ENCODE measurements at places on chromosomes 6 and 20.

- DNase-seq, result no peak
Measured at GRCh38 chr20:62838128-62838891, 21.5 kb downstream of the COL9A3 start.

- no peak for DNase-seq
Measured at GRCh38 chr6:148074738-148075137, 267.9 kb upstream of the SASH1 start.

DNA sequence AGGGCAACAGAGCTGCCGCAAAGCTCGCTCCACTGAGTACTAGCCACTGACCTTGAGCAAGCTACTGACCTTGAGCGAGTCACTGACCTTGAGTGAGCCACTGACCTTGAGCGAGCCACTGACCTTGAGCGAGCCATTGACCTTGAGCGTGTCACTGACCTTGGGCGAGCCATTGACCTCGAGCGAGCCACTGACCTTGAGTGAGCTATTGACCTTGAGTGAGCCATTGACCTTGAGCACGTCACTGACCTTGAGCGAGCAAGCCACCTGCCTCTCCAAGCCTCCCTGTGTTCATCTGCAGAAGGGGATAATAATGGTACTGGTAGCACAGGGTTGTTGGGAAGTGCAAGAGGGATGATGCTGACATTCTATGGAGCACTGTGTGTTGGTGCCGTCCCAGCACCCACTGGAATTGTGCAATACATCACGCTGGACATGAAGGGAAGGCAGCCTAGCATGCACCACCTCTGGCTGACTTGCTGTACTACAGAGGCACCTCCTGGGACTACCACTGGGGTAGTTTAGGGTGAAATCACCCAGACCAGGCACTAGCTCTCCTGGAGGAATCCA lies 60.2 kb downstream of the CTCFL start:
- DNase-seq, result no peak

- no peak for DNase-seq
Measured at GRCh38 chr6:149261364-149262040, 56.0 kb upstream of the TAB2 start.

- no peak for DNase-seq
Measured at GRCh38 chr6:160831739-160832138, 129.7 kb downstream of the PLG start.

- no peak for DNase-seq
Measured at GRCh38 chr20:39117491-39117890, 155.3 kb downstream of the DHX35 start.

DNA sequence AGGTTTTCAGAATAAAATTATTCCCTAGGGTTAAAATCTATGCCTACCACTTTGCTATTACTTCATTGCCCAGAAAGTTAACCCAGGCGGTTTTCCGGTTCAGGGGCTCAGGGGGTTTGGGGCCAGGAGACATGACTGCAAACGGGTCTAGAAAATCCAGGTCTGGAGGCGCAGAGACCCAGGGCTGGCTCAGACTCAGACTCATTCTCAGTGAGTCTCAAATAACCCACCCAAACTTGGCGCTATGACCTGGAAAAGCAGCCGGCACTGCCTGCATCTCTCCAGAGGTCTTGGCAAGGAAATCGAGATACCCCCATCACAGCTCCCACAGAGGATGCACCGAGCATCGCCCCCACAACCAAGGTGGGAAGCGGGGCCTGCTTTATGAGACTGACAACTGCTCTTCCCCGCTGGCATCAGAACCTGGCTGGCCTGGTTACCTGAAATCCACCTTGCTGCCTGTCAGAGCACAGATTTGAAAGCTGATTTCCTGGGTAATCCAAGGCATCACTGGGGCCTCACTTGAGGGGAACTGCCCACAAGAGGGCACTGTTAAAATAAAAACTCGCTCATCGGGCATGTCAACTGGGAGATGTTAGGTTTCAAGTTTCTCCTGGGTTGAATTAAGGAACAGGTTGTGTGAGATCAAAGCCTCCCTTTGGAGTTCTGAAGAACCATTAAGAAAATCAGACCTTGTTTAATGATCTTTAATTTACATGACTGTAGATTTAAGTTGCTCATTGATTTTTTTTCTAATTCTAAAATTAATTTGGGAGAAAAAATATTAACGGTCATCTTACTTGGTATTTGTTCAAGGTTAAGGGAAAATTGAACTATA lies 55.1 kb downstream of the KIF16B start:
- DNase-seq, result no peak

GRCh38 chr6:137121401-137121997 lies 51.9 kb downstream of the IL22RA2 start:
- DNase-seq, result no peak

DNA sequence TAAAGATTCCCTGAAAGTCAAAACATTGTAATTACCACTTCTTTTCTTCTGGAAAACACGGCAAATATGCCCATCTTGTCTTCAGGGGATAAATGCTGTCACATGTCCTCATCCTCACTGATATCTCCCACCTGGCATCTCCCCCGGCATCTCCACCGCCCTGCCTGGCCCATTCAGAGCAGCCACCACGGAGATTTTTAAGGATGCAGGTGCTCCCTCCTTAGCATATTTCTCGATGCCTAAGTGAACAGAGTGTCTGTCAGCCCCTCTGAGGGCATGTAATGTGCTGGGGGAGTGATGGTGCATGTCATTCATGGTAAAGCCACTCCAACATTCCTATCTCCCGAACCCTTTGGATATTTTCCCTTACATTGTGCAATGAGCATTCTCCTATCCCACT lies 215.5 kb downstream of the PREX1 start:
- no peak for DNase-seq

GRCh38 chr6:36836111-36837021 lies 2.9 kb downstream of the CPNE5 start:
- no peak for DNase-seq

- DNase-seq, result no peak
Measured at GRCh38 chr20:59439243-59439642, 138.8 kb downstream of the EDN3 start.

GRCh38 chr20:60648556-60648955 lies 603.5 kb upstream of the CDH4 start:
- DNase-seq, result no peak

- DNase-seq, result no peak
Measured at GRCh38 chr6:33132081-33132524, 56.3 kb downstream of the HLA-DPB1 start.

DNA sequence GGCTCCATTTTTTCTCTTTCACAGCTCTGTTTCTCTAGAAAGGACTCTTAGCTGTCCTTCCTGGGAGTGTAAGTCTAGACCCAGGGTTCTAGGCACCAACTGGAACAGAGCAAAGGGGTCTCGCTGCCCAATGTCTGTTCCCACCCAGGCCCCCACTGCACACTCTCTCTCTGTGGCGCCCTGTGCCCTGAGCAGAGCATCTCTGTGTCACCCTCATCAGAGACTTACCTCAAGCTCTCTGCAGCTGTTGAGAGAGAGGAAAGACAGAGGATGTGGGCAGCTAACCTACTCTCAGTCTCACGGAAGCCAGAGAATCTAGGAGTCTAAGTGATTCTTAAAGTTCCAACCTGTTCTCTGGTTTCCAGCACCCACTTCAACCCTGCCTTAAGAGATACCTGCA lies 9.5 kb downstream of the NCR2 start:
- DNase-seq, result no peak

DNA sequence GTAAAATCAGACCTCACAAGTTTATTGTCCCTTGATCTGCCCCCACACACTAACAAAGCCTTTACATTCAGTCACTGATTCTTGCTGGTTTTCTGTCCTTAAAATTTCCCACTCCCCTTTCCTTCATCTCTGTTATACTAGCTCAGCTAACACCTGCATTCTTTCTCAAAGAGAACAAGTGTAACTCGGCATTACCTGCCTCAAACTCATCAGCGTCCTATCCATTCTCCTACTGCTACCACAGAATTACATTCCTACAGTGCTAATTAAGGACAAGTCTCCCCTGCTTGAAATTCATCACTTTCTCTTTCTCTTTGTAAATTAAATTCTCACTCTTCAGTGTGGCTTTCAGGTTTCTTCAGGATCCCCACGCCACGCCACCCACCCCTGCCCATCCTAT lies 773.2 kb downstream of the FRK start:
- DNase-seq, result no peak

GRCh38 chr20:31676609-31676989 lies 38.9 kb downstream of the COX4I2 start:
- no peak for DNase-seq

DNA sequence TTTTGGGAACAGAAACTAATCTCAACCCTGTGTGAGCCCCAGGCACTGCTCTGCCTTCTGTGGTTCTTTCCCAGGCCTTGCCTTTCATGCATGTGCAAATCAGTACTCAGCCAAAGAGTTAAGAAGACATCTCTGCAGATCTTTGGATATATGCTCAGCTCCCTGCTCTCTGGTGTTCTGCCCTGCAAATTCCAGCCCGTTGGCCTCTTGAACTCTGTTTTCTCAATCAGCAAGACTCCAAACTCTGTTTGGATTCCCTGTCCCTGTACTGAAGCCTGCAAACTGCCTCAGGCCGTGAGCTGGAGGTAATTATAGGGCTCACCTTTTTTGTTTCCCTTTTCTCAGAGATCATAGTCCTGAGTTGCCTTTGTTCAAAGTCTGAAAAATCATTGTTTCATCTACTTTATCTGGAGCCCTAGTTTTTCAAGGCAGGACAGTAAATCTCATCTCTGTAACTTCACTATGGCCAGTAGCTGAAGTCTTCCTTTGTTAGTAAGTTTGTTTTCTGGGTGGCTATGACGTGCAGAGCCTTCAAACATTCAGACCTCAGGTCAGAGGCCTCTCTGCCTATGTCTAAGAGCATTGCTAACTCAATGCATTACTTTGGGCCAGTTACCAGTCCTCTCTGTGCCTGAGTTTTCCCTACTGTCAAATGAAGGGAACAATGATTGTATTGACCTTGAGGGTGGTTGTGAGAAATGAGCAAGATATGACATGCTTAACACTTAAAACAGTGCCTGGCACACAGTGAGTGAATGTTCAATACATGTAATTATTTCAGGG lies 15.9 kb upstream of the MDFI start:
- no peak for DNase-seq

GRCh38 chr20:14919501-14920081 lies 582.2 kb upstream of the FLRT3 start:
- no peak for DNase-seq

DNA sequence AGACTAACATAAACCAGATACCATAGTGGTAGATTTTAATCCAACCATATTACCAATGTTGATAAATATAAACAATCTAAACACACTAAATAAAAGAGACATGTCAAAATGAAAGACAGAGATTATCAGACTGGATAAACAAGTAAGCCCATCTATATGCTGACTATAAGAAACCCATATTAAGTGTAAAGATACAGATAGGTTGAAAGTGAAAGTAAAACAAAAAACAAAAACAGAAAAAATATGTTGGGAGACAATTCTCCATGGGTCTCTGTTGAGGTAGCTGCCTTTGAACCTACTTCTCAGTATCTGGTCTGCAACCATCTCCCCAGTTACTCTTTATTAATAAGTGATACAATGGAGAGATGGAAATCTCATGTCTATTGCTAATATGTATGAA lies 21.2 kb downstream of the REV3L start:
- DNase-seq, result no peak

- no peak for DNase-seq
Measured at GRCh38 chr20:16575390-16576140, 2.3 kb upstream of the KIF16B start.

- DNase-seq, result no peak
Measured at GRCh38 chr6:110116258-110116657, 63.2 kb downstream of the WASF1 start.

GRCh38 chr6:51019806-51020205 lies 201.1 kb downstream of the TFAP2B start:
- DNase-seq, result no peak
